ENCODE measurements at places on chromosomes 2 and 18. TPM values are rescaled to one million over a fixed set of nuclear protein-coding genes. Genes with fewer than 3 reads are reported as not detected.

The SLC1A4 gene
- total RNA-seq, result 8.0 TPM

The L3MBTL4 gene
- 0.18 TPM for total RNA-seq

The ARHGAP28 gene
- not detected for total RNA-seq

The UGT1A3 gene
- not detected for total RNA-seq

The GNLY gene
- 9.9 TPM for total RNA-seq

The TRPM8 gene
- total RNA-seq, result not detected

The SPDYA gene
- total RNA-seq, result 18.7 TPM

The SEMA4C gene
- 25.5 TPM for total RNA-seq

The PLEK gene
- total RNA-seq, result 34.8 TPM

The TIGD1 gene
- 17.2 TPM for total RNA-seq

The EMILIN1 gene
- 0.32 TPM for total RNA-seq

The ANKRD30B gene
- not detected for total RNA-seq

The MDH1B gene
- total RNA-seq, result not detected

The FASTKD1 gene
- total RNA-seq, result 15.6 TPM

The SKOR2 gene
- total RNA-seq, result not detected

The KIAA2012 gene
- not detected for total RNA-seq

The GBX2 gene
- total RNA-seq, result not detected

The HK2 gene
- total RNA-seq, result 13.3 TPM

The CLEC4F gene
- 0.15 TPM for total RNA-seq

The IL36RN gene
- not detected for total RNA-seq

The SNTG2 gene
- 2.0 TPM for total RNA-seq

The MALT1 gene
- total RNA-seq, result 108 TPM

The GALNT14 gene
- not detected for total RNA-seq

The ALKAL2 gene
- total RNA-seq, result not detected

The SP5 gene
- total RNA-seq, result not detected

The KCNG2 gene
- total RNA-seq, result not detected
